ENCODE measurements at places on chromosomes 5 and 9.
A peak's percentile ranks its signal among the peaks of the same experiment; 100 is the strongest.

DNA sequence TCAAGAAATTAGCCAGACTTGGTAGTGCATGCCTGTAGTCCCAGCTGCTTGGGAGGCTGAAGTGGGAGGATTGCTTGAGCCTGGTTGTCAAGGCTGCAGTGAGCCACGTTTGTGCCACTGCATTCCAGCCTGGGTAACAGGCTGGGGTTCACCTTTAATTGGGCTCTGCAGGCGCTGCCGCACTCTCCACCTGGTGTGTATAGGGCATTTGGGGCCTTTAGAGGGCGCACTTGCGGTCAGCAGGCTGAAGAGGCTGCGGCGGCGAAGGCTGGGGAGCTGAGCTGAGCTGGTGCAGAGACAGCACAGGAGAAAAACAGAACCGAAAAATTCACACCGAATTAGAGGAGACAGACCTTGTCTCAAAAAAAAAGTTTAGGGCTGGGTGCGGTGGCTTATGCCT is 31.2 kb downstream of the CDK7 start:
- no peak for DNase-seq

DNA sequence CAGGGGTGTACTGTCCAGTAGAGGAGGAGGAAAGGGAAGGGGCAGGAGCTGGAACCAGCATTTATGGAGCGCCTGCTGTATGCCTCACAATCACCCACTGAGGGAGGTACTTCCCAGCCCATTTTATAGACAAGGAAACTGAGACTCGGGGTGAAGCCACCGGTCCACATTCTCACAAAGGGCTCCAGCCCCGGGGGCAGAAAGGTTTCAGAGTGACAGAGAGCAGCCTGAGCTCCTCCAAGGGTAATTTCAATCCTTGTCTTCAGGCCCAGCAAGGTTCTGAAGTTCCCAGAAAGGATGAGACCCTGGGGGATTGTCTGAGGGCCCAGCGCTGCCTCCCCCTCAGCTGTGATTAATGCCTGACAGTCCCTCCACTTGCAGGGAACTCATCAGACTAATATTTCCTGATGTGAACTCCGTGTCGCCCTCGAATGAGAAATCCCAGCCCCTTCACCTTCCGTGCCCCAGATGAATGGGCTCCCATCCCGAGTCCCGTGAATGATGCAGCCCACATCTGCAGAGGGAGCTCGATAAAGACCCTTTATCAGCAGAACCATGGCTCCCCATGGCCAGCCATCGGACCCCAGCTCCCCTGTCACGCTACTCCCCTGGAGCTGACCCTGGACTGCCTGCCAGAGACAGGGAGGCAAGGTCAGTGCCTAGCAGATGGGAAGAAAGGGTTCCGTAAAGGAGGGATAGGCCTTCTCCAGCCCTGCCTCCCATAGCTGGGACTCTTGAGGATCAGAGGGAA is 32.1 kb upstream of the MVB12B start:
- DNase-seq, result no peak

DNA sequence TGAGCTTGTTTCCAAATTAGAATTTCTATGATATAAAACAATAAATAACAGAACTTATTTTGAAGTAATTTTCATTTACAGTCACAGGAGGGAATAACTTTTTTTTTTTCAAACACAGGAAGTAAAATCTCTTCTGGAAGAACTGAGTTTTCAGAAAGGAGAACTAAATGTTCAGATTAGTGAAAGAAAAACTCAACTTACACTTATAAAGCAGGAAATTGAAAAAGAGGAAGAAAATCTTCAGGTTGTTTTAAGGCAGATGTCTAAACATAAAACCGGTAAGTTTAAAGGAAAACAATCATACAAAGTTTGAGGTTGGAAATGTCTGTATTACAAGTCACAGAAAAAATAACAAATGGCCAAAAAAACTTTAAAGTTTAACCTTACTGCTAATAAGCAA is 41.6 kb downstream of the RAB14 start:
- DNase-seq, result no peak

- DNase-seq, result no peak
These were observed 187.3 kb downstream of the SNX18 start for GRCh38 chr5:54704825-54705224.

DNA sequence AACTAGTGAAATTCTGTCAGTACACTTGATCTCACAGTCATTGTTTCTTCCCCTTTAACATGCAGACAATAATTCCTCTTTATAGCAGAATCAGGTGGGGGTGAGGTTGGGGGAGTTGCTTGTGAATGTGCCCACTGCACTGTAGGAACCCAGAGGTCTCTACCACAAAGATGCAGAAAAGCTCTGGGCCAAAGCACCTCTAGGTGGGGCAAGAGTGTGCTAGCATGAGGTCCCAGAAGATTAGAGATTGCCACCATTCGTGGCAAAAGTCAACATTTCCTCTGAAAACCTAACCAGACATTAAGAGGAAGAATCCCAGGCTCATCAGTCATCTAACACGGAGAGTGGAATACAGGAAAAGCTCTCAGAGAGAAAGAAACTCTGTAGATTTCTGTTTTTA is 74.5 kb downstream of the PTCD2 start:
- no peak for DNase-seq

DNA sequence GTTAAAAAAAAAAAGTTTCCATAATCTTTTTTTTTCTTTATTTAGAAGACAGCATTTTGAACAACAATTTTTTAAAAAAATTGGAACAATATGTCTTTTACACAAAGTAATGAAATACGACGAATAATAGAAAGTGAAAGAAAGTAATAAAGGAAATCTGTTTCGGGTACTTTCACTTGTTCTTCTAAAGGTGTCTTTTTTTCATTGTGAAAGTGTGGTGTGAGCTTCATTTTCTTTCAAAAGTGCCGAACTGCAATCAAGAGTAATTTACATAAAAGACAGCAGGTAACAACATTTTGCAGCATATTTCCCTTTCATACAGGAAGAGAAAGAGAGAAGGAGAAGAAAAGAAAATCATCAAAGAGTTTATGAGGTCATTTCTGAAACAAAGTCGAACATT is 159.7 kb upstream of the CDH12 start:
- DNase-seq, result no peak

- DNase-seq, result peak; percentile 45
These were observed 212.8 kb upstream of the ADAMTSL1 start for GRCh38 chr9:18261181-18261580.

DNA sequence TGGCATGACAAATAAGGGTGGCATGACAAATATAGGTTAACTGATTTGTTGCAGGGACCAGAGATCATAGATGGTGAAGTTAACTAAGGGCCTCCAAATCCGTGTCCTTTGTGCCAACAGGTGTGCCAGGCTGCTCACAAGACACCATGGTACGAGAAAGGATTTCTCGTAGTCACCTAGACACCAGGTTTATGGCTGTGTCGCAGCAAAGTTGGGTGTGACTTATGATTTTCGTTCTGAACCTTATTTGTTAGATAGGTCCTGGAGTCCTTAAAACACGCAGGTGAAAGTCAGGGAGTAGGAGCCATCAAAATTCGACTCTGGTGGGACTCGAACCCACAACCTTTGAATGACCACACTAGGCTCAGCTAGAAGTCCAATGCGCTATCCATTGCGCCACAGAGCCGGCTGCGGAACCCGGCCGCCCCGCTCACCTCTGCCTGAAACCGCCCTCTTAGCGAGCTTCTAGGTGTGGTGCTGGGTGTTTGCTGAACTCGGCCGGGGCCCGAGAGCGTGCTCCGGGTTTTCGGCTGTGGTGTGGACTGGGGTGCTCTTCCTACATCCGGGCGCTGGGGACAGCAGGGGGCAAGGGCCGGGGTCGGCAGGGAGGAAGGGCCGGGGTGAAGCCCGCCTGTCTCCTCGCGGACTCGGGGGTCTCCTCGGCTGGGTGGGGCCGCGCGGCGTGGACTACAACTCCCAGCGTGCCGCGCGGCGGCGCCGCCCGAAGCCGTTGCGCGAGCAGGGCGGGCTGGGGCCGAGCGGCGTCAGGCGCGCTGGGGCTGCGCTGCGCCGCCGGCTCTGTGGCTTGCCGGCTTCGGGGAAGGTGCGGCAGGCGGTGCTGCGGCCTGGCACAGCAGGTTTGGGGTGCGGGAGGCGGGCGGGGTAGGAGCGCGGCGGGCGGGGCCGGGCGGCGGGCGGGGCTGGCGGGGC is at the start of gene SLC27A4:
SLC27A4 (plus strand) TSS at position 767 of the 930 bp plus-strand sequence. CDS start 2,606 bp downstream, outside the sequence.
- peak; percentile 93 for DNase-seq

GRCh38 chr5:133359861-133360260 is 252.5 kb downstream of the FSTL4 start:
- no peak for DNase-seq

All from foreskin fibroblast (primary cell).